ENCODE measurements at places on chromosomes 5 and 9.

- DNase-seq = no peak
These were observed 45.0 kb upstream of the NR3C1 start for GRCh38 chr5:143448518-143448917.

DNA sequence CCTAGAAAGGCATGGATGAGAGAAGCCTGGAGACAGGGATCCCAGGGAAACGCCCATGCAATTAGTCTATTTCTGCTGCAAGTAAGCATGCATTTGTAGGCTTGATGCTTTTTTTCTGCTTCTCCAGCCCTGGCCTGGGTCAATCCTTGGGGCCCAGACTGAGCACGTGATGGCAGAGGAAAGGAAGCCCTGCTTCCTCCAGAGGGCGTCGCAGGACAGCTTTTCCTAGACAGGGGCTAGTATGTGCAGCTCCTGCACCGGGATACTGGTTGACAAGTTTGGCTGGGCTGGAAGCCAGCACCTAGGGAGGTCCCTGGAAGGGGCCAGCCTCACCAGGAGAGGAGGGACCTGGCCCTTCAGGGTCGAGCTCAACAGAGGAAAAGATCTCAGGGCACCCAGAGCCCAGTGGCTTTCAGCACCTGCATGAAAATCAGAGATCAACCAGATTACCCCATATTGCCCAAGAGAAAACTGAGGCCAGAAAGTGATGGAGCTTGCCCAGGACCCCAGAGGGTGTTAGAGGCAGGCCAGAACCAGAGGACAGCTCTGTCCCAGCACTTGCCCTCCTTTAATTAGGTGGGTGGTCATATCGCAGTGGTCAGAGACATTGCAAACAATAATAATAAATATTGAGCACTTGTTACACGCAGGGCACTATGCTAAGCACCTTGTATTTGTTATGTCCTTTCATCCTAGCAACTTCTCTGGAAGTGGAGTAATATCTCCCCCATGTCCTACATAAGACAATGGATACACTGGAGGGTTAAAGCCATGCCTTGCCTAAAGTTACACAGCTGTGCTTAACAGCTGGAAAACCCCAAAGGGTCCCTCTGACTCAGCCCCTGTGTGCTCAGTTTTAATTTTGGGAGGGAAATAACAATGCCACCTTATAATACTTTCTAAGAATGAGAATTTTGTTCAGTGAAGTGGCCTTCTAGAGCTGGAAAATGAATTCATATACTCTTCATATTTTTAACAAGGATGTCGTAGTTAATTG lies 67.1 kb downstream of the KLF4 start:
- DNase-seq = no peak

DNA sequence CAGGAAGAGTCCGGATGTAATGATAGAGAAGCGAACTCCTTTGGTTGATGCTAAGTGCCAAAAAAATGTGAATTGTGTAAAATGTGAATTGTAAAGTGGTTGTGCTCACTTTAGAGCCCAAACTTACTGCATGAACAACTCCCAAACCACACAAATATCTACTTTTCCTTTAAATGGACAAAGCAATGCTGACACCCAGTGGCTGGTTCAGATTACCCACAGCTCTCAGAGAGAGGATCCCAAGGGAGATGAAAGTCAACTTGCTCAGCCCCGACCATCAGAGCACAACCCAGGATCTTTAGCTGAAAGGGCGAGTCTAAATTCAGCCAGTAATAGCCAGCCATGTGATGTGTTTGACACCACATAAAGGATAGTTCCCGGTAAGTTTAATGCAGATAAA lies 133.7 kb downstream of the NMUR2 start:
- no peak for DNase-seq

DNA sequence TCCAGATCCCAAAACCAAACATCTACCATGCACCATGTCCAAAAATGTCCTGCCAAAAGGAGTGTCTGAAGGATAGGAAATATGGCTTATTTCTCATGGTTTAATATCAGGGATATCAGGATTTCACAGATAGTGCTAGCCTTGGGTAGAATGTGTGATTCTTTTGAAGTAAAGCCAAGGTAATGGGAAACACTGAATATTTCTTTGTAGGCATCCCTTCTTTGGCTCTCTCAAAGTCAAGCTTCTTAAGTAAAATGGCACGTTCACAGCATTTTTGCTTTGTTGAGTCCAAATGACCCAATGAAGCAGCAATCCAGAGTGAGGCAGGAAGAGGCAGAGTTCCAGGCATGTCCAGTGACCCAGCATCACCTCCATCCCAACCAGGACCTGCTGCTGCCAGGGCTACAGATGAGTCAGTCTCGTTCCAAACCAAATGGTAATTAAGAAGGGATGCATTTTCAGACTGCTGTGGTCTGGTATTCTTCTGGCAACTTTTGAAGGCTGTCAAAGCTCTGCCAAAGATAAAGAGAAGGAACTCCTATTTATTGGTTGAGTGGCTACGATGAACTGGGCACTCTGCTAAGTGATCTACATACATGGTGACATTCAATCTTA lies 678.8 kb upstream of the KLF4 start:
- DNase-seq = no peak

GRCh38 chr9:114031037-114031630 lies 47.0 kb downstream of the AMBP start:
- no peak for DNase-seq

DNA sequence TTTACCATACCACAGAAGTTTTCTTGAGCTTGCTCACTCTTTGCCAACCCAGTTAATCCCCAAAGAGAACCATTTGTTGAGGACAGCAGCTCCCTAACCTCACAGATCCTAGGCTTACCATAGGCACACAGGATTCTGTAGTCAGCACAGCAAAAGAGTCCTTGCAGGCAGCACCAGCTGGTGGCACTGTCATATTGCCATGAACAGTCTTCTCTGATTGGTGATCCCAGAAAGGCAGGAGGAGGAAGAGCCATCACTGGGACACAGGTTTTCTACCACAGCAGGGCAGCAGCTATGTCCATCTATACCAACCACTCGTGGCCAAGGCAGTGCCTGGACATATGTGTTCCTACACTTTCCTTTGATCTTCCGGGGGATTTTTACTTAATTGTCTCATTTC lies 297.1 kb upstream of the CD180 start:
- no peak for DNase-seq

DNA sequence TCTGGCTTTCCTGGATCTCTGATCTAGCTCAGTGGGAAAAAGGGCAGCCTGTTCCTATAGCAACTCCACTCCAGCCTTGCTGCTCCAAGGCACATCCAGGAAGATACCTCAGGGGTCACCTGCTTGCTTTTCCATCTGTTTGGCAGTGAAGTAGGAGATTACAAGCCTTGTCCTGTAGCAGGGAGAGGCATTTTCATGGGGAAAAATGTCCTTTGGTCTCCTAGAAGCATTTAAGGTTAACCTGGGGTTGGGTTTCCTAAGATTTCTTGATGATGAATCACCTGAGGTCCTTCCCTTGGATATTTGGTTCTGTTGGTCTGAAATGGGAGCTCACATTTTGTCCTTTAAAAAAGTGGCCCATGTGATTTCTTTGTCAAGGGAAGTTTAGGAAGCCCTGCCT lies 1.5 kb upstream of the TMEM174 start:
- DNase-seq = no peak

GRCh38 chr5:90949469-90950358 lies 391.1 kb downstream of the ADGRV1 start:
- no peak for DNase-seq

GRCh38 chr5:74633695-74634094 lies 6.8 kb downstream of the ENC1 start:
- DNase-seq = no peak

DNA sequence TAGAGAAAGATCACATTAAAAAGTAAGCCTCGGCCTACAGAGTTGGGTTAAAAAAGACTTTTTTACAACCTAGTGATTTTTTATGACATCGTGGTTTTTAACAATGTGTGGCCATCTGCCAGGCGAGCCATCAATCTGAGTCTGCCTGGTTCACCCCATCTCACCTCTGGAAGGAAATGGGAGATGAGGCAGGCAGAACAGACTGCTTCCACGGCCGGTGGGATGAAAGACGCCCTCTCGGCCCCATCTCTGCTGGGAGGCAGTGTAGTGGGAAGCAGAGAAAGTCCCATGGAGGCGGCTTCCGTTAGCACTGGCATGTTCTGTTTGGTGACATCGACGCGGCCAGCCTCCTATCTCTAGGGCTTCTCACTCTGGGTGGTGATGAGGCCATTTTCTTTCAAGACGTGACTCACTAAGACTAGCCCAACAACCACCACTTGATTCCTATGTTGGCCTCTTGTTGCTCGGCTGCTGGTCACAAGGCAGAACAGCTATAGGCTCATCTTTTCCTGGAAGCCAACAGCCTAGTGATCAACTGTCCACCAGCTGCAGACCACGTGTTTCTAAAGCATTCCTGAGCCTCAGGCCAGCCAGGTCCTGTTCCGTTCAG lies 132.4 kb upstream of the OTULINL start:
- no peak for DNase-seq

- peak; percentile 55 for DNase-seq
These were observed 55.8 kb upstream of the SHC3 start for GRCh38 chr9:89234205-89235067.

- no peak for DNase-seq
These were observed 67.6 kb downstream of the SMARCA2 start for GRCh38 chr9:2082772-2083171.

DNA sequence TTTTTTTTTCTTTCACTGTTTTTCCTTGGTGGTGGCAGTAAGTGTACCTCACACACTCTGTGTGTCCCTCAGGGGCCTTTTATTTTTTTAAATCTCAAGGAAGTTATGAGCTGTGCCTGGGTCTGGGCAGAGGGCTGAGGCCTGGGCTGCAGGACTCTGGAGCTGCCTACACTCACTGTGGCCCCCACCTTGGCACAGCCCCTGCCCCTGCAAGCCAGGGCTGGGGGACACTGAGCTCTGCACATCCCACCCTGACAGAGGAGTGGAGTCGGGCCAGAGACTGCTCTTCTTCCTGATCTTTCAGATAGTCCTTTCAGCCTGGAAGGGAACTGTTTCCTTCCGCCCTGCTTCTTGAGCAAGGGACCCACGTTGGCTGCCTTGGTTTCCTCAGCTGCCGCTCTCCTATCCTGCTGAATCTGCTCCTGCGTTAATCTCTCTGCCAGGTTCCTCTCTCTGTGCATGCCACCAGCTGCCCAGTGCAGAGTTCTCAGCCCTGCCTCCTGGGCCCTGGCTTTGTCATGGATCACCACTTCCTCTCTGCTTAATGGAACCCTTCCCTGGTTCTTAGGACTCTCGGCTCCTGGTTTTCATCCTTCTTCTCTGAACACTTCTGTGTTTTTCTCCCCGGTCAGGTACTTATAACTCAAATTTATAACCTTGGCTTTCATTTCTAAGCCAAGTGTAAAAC lies 502.3 kb downstream of the DIRAS2 start:
- no peak for DNase-seq

DNA sequence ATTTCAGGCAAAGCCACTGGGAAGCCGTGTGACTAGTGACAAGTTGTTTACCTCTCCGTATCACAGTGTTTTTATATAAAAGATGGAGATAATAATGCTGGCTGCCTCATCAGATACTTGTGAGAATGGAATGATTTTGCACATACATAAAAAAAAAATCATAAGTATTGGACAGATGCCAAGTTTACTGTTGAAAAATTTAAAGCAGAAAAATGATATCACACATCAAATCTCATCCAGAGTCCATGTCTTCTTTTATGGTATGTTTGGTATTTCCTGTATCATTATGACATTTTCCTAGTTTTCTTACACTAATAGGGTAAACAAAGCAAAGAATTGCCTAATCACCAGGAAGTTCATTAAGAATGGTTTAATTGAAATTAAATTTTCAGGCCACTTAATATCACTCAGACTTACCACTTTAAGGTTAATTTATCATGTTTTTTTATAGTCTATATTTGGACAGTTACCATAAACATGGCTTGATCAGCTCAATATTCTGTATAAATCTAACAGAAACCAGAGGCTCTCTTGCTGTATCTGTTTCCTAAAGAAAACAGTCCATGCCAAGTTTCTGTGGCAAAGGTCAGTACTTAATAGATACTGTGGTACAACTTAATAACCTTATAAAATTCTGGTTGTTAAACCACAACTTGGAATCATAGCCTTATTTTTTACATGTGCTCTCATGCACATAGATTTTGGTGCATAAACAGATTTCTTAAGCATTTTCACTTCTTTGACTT lies 656.5 kb upstream of the RIOK2 start:
- no peak for DNase-seq

DNA sequence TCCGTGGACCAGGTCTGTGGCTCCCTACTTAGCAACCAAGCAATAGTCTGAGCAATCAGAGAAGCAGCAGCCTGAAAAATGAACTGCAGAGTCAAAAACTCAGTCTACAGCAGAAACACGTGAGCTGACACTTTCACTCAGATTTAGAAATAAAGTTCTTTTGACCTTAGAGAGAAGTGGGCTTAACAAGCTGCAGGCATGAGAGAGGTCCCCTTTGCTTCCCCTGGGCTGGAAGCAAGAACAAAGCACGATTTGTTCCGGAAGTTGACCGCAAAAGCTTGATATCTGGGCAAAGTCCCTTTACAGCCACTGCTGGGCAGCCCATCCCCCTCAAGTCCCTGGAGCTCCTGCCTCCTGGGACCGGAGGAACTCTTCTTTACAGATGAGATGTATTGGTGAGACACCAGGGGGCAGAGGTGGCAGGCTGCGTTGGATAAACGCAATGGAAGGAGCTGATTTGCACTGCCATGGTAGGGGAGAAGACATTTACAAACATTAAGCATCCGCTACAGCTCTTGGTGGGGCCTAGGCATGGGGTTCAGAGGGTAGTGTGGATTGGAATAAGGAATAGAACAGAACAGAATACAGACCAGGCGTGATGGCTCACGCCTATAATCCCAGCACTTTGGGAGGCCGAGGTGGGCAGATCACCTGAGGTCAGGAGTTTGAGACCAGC lies 5.8 kb upstream of the SOWAHA start:
- no peak for DNase-seq

- DNase-seq = no peak
These were observed 276.5 kb downstream of the NTRK2 start for GRCh38 chr9:84945878-84946538.

- no peak for DNase-seq
These were observed 71.5 kb downstream of the SLIT3 start for GRCh38 chr5:169229342-169229892.

- DNase-seq = no peak
These were observed 485 bp upstream of the HABP4 start for GRCh38 chr9:96449523-96449844.

GRCh38 chr5:32193591-32193990 lies 19.5 kb upstream of the GOLPH3 start:
- no peak for DNase-seq

- DNase-seq = no peak
These were observed 274.3 kb downstream of the ADAMTSL1 start for GRCh38 chr9:18748251-18748701.

DNA sequence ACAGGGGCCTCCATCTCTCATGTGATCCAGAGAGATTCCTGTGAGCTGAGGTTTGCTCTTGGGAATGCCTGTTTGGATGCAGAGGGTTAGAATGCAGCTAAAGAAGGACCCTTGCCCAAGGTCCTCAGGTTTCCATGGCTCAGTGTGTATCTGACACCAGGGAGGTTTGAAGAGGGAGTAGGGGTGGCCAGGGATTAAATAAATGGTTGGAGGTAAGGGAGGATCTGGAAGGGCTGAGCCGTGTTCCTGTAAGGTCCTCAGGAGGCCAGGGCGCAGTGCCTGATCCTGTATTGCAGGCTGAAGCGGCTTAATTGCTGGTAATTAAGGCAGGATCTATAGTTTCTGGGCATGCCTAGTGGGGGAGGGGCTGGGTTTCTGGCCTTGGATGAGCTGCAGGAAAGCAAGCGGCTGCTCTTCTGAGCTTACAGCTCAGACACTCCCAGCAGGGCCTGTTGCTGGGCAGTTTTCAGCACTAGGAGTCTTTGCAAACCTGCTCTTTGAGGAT lies 41.5 kb upstream of the MAP1B start:
- no peak for DNase-seq

GRCh38 chr5:175690025-175690424 lies 32.2 kb downstream of the HRH2 start:
- no peak for DNase-seq
